DMS 273 treated with DMSO at 0.1 percent for 48 hours (cell line): ENCODE measurements at places on chromosomes 7 and 10.

- DNase-seq, result no peak
Observed at GRCh38 chr7:2603044-2603965, 28.5 kb upstream of the TTYH3 start.

DNA sequence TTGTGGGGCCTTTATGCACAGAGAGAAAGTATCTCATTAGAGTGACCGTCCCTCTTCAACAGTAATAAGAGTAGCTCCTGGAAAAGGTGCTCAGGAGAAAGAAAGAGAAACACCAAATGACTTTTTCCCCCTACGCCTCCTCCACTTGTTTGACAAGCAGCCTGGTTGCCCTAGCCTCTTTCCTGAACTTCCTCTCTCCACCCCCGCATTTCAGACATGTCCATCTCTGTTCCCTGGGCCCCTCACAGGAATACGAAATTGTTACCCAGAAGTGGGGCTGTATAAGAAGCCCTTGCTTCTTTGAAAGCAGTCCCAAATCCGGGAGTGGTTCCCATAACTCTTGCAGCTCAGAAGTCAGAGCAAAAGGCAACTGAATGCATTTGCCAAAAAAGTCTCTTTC lies 119.6 kb upstream of the ADO start:
- DNase-seq, result no peak

- no peak for DNase-seq
Observed at GRCh38 chr7:101588131-101588935, 40.8 kb downstream of the MYL10 start.

GRCh38 chr7:133445617-133446016 lies 192.7 kb downstream of the EXOC4 start:
- no peak for DNase-seq

DNA sequence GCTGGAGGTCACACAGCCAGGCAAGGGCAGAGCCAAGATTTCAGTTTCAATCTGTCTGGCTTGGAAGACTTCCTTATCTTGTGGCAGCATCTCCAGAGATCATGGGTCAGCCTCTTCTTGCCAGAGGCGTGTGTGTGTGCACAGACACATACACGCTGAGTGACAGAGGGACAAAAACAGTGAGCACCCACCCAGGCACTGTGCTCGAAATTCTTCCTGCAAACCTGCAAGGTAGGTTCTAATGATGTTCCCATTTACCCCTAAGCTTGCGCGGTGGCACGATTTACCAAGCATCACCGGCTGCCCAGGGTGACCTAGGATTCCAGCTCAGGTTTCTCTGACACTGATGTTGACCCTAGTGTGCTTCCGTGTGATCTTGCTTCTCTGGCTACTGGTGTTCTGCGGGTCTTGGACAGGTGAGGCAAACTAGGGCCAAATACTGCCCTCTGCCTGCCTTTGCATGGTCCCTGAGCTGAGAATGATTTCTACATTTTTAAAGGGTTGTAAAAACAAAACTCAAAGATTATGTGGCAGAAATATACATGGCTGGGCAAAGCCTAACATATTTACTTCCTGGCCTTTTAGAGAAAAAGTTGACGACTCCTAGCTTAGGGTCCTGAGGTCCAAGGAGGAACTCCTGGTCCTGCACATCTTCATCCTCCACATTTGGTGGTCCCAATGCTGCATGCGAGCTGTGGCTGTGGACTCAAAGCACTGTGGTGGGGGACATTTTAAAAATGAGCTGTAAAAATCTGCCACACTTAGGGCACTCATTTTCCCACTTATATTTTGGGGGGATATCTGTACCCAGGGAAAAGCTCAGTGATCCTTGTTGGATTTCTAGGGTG lies 268.5 kb downstream of the RPS24 start:
- no peak for DNase-seq

- DNase-seq, result no peak
Observed at GRCh38 chr10:127928021-127928806, 21.3 kb downstream of the PTPRE start.

DNA sequence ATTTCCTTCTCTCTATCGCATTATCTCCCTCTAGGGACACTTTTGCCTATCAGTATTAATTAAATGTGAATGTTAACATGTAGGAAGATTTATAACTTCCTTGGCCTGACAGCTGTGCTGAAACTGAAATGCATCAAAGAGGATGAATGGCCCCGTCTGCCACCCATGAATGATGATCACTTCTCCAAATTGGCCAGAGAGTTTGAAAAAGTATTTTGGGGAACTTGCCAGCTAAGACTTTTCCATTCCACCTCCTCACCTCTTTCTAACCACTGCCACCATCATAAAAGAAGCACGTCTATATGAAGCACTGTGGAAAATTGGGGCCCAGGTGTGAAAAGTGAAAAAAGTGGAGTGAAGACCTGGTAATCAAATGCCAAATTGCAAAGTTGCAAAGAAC lies 25.4 kb upstream of the ST8SIA6 start:
- DNase-seq, result no peak
